ENCODE measurements at places on chromosomes 2 and 18.

- DNase-seq = no peak
These were observed 26.2 kb downstream of the TAF4B start for GRCh38 chr18:26252411-26252810.

DNA sequence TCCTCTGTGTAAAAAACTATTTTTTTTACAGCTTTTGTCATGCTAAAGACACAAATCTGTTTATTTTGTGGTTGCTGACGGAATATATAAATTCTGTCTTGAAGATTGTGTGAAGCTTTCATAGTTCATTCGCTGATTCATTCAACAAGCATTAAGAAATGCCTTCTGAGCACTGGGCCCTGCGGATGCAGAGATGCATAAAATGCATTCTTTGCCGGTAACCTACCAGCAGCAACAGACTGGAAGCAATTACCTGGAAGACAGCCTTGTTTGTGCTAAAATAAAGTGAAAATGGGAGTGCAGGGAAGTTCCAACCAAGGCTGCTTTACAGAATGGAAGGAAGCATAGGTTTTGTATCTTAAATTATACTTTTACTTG lies 119.7 kb downstream of the PMAIP1 start:
- DNase-seq = no peak

DNA sequence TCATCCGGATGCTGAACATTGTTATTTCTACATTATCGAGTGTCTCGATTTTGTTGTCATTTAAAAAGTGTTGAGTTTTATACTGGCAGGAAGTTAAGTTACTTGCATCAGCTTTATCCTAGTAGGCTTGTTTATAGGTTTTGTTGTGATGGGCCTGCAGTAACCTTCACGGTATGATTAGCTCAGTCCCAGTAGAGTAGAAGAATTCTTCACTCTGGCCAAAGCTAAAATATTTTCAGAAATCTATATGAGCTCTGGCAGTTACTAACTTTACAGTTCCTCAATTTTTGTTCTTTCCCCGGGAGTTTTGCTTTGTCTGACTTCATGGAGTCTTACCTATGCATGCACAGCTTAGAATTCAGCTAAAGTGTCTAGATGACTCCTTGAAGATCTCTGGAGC lies 294.9 kb downstream of the NAPG start:
- DNase-seq = no peak

- DNase-seq = no peak
These were observed 1407.1 kb upstream of the ACVR2A start for GRCh38 chr2:146437712-146438111.

DNA sequence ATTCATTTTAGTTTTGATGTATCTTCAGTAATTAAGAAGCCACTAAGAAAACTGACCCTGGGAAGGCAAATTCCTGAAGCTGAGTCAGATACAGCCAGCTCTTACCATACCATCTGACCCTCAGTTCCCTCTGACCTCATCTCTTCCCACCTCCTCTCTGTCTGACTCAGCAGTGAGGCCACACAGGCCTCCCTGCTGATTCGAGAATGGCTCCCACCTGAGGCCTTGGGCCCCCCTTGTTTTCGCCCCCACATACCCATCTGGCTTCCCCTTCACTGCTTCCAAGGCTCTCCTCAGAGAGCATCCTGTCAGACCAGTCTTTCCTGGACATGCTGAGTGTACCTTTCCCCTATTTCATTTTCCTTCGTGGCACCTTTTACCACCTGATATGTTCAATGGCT lies 71.0 kb upstream of the CYP1B1 start:
- no peak for DNase-seq

DNA sequence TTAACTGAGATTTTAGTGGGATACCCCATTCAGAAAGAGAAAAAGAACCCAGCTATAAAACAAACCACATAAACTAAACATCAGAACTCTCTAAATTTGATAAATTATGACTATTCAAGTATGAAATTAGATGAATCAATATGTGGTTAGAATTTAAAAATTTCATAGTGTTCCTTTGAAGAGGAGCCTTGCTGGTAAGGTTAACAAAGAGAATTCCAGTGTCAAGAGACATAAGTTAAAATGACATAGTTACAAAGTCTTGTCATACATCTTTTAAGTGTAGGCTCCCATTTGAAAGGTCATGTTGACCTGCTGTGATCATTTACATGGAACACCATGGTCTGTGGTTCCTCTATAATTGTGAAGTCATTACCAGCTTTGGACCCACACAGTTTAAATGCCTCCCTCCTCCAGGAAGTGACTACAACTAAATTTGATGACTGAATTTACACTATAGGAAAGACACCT lies 231.6 kb upstream of the ETAA1 start:
- DNase-seq = no peak

- DNase-seq = no peak
These were observed 84.9 kb downstream of the EFEMP1 start for GRCh38 chr2:55838653-55839052.

DNA sequence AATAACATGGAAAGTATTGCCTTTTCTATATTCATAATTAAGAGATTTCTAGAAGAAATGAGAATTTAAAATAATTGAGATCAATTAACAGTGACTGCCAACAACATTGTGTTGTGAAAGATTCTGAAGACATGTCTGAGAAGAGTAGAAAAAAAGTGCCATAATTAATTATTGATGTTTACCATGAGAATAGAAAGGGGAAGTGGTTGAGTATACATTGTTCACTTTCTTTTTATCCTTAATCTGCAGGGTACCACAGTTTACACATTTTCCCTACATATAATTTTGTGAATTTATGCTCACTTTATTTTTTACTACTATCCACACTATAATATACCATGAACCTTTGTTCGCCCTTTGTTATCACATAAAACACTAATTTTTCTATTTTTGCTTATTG lies 47.1 kb upstream of the UBE2E3 start:
- DNase-seq = no peak

DNA sequence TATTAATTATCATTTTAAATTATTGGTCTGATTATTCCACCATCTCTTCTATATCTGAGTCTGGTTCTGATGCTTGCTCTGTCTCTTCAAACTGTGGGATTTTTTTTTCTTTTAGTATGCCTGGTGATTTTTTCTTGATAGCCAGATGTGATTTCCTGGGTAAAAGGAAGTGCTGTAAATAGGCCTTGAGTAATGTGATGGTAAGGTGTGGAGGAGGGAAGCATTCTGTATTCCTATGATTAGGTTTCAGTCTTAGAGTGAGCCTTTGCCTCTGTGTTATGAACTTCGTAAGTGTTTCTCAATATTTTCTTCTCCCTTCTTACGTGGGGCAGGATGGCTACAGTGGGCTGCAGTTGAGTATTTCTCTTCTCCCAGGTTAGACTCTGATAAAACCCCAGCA lies 103.0 kb downstream of the EHBP1 start:
- no peak for DNase-seq

DNA sequence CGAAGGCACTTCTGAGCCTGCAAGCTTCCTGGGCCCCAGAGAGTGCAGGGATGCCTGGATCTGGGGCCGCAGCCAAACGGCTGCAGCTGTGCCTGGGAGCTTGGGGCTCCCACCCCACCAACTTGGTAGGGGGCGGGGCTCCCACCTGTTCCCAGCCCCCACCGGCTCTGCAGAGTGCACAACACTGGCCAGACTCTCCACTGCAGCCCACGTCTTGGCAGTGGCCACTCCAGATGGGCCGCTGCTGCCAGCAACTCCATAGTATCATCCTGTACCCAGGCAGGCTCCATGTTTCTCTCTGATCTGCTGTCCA lies 9.9 kb downstream of the DYSF start:
- no peak for DNase-seq

DNA sequence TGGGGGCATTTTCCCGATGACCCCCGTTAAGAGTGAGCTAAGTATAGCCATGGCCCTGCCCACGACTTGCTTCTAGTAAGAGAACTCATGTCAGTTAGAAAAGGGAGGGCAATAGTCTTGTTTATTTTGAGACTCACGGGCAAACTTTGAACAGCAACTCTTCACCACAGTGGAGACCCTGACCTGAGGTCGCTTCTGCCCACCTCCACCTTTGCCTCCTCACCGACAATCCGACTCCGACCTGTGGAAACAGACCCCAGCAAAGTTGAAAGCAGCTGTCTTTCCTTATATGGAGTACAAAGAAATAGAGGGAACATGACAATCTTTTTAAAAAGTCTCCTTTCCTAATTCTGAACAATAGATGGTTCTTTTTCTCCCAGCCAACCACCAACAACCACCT lies 155.0 kb upstream of the GCFC2 start:
- no peak for DNase-seq

DNA sequence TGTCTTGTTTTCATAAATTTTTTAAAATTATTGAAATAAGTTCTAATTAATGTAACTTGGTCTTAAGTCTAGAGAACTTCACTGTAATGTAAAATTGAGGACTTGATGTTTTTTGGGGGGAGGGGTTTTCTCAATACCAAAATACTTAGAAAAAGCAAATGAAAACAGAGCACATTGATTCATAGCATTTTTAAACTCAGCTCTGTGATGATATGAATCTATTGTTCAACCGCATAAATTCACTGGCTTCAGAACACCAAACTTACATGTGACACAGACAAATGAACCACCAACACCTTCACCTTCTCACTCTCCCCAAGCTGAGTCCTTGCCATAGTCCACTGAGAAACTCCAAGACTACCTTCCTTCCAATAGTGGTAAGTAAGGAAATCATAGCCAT lies 108.2 kb downstream of the ZNF521 start:
- no peak for DNase-seq

GRCh38 chr2:226187156-226187555 lies 612.5 kb downstream of the IRS1 start:
- DNase-seq = no peak

- DNase-seq = no peak
These were observed 87.8 kb downstream of the LYPD1 start for GRCh38 chr2:132581991-132582738.

DNA sequence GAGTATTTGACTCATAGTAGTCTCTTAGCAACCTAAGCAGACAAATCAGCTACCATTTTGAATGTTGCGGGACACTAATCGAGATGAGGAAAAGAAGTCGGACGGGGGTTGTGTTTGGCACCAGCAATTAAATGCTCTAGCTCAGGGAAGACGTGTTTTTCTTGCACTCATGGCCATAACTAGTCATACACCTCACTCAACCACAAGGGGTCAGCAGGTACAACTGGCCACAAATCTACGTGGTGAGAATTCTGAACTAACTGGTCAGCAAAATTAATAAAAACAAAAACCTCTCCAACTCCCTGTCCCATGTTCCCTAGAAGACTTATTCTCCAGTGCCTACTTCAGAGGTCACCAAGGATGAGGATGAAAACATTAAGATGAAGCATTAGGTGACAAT lies 1467.8 kb downstream of the DPP10 start:
- DNase-seq = no peak

DNA sequence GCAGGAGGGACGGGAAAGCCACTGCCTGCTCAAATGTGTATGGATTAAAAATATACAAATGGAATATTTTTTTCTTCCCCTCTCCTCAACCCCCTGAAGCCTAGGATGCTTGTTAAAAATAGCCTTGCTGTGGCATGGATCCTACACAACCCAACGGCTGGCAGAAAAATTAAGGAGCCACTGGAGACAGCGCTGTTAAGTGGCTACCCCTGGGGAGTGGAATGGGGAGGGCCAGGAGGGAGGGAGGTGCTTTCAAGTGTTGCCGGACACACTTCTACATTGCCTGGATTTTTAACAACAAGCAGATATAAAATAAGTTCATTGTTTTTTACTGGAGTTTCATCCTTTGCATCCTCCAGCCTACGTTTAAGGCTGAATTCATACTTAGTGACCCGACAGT lies 66.6 kb downstream of the ZBTB7C start:
- DNase-seq = no peak

DNA sequence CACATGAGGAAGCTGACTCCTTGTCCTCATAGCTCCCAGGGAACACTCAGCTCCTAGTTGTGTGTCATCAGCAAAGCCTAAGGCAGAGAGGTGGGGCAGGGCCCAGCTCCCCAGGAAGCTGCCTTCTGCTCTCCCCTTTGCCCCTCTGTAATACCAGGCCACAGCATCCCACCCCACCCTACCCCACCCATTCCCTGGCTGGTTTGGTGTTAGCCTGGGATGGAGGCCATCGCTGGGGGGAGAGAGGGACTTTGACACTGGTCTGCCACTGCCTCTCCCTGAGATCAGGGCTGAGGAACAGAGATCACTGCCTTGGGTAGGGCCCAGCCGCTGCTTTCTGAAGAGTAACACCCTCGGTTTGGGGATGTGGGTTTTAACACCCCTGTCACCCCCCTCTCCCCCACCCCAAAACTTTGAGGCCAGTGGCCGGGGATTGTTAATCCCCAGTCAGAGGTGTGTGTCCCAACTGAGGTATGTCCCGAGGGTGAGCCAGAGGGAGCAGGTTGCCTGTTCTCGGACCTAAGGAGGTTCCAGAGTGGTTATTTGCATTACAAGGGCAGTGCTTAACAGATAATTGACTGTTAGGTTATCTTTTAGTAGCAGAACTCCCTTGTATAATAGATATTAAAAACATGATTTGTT lies 41.4 kb downstream of the TET3 start:
- DNase-seq = no peak

- DNase-seq = no peak
These were observed 226.0 kb upstream of the CTAGE1 start for GRCh38 chr18:22643731-22644130.

GRCh38 chr2:54298514-54298913 lies 42.5 kb upstream of the TSPYL6 start:
- DNase-seq = no peak

- DNase-seq = no peak
These were observed 25.9 kb downstream of the COL5A2 start for GRCh38 chr2:189153619-189154018.

DNA sequence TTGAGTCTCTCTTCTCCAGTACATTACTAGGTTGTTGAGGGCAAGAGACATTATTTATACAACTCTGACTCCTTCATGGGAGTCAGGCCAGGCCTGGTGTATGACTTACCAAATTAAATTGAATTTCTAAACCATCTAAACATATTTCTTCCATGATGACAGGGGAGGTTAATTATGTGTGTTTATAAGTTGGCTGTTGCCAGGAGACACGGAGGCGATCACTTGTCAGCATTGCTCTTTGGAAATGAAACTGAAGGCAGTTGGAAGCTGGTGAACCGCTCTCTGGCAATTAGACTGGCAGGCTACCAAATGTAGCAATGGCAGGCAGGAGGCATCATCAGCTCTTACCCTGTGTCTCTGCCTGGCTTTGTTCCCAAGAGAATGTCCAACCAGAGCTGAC lies 241.4 kb downstream of the KCNS3 start:
- no peak for DNase-seq

DNA sequence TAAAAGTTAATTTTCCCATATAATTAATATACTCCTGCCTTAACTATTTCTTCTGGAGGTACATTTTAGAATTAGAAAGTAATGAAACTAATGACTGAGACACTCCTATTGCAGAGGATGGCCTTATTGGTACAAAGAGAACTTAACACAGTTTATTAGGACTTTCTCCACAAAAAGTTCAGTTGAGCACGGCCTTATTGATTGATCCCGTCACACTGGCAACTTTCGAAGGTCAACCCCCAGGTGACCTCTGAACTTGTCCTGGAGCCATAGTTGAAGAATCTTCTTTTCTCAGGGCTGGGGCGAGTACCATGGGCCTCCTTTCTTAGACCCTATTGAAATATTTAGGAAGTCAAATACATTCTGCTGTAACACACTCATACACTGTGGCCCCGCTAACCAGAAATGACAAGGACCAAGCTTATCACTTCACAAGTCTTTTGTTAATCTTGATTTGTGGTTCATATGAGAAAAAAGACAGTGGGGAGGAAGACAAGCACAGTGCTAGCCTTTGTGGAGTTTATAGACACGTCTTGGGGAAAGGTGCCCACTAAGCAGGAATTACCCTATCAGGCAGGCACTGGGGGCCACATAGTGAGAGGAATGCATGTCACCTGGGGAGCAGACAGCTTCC lies 11.2 kb downstream of the SPP2 start:
- no peak for DNase-seq

GRCh38 chr2:168054657-168055056 lies 192.7 kb downstream of the STK39 start:
- DNase-seq = no peak

GRCh38 chr2:176084611-176085119 lies 903 bp upstream of the EVX2 start:
- DNase-seq = no peak
